ENCODE measurements at places on chromosomes 3 and 15.

- DNase-seq = no peak
These were observed 27.0 kb upstream of the TFG start for GRCh38 chr3:100682056-100682853.

DNA sequence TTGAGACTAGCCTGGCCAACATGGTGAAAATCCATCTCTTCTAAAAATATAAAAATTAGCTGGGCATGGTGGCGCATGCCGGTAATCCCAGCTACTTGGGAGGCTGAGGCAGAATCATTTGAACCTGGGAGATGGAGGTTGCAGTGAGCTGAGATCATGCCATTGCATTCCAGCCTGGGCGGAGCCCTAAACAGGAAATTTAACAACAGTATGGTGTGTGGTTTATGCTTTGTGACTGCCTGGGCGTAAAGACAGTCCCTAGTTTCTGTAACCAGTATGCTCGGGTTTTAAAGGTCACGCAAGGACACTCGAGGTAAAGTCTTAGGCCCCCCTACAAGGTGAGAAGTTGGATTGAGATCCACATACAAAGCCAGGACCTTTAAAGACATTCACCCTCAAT, 43.3 kb downstream of the USP50 start:
- no peak for DNase-seq

DNA sequence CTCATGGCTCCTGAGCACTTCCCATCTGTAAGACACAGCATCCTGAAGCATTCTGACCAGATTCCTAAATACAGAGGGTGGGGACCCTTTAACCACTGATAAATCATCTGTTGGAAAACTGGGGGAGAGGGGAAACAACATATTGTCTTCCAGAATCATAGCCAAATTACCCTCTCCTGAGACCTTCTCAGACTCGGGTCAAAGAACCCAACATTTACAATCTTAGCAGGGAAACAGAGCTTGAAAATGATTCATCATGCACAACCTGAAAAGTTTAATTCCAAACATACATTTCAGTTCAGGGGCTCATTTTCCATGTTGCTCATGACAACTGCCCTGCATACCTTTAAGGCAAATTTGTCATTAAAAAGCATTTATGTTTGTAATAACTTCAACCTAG, 48.5 kb upstream of the TSPAN3 start:
- no peak for DNase-seq

- no peak for DNase-seq
These were observed 3.6 kb downstream of the CTNNB1 start for GRCh38 chr3:41202834-41203345.

- no peak for DNase-seq
These were observed 504.1 kb downstream of the NTRK3 start for GRCh38 chr15:87752250-87752951.

DNA sequence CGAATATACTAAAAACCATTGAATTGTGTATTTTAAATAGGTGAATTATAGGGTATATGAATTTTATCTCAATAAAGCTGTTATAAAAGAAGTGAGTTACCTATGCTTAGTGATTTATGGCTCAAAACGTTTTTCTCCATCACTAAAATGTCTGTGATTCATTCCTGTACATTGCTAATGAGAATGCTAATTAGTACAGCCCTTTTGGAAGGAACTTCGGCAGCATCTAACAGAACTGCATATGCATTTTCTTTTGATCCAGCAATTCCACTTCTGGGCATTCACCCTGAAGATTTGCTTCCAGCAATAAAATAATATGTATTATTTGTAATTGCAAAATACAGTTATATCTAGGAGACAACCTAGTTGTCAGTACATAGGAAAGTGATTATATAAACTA, 53.6 kb downstream of the TCF12 start:
- no peak for DNase-seq

- DNase-seq = no peak
These were observed 5.1 kb downstream of the LSAMP start for GRCh38 chr3:116440196-116440595.

DNA sequence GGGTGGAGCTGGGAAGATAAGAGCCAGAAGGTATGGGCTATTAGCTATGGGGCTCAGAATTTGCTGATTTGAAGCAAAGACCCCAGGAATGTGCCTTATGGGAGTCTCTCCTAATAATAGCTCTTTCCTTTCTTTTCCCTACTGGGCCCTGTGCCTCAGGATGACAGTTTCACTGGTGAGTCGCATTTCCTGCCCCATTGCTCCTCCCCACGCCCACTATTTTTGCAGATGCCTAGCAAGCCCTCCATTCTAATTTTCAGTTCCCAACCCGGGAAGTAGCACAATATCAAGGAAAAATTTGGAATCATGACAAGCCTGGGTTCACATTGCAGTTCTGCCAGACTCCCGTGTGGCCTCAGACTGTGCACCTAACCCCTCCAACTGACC, 583 bp downstream of the IL17RE start:
- DNase-seq = no peak

GRCh38 chr15:100941536-100941935, 22.4 kb downstream of the LRRK1 start:
- no peak for DNase-seq

DNA sequence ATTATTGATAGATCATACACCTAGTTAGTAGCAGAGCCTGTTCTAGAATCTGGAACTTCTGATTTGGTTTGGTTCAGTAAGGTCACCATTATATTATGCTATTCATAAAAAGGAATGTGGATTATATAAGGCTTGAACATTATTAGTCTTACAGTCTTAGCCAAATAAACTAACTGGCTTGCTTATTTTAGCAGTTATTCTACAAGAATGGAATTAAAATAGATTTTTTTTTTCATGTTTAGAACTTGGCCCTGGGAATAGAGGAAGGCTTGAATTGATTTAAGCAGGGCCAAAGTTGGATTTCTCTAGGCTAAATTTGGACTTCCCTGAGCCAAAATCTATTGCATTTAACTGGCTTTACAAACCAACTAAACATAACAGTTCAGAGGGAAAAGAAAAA, 24.4 kb downstream of the DTWD1 start:
- DNase-seq = no peak

GRCh38 chr3:190526787-190527762, 13.2 kb downstream of the IL1RAP start:
- DNase-seq = no peak
